ENCODE measurements at places on chromosomes 11 and 22. TPM values are rescaled to one million over a fixed set of nuclear protein-coding genes. Genes with fewer than 3 reads are reported as not detected.

GRCh38 chr11:31492320-31492913 lies 17.0 kb downstream of the IMMP1L start:
- DNase-seq = no peak

SLC35C1 gene
- total RNA-seq = 62.3 TPM

CST6 gene
- not detected for total RNA-seq

DNA sequence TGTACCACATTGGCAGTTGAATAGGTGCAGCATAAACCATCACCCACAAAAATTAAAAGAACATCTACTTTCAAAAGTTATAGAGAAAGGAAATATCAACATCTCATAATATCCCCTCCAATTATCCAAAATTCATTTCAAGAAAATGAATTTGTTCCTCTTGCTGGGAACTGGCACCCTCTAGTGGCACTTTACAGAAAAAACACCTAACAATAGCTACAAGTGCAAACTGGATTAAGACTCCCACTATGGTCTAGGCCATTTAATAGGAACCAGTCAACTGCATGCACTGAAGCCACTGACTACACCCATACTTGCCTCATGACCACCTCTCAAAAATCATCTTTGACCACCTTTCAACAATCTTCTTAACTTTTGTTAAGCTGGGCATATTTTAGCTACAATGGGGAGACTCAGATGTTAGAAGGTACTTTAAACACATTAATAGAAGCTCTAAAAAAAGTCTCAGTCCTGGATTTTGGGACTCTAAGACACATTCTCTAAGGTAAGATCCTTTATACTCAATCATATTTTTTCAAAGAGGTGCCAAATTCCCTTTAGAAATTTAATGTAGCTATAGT lies 17.3 kb downstream of the TRAF6 start:
- no peak for DNase-seq

DNA sequence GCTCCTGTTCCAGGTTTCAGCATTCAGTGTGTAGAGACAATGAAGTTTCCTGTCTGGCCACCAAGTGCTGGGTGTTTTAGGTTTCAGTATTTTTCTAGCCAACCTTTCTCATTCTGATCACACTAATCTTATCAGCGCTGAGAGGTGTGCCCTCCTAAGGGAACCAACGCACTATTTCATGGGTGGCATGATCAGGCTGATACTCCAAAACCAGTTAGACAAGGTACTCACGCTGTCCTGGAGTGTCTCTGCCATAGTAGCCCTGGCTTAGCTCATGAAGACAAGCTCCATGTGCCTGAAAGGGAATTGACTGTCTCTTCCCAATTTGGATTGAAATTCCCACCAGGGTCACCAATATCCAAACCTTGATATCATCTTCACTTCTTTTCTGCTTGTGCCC lies 8.0 kb upstream of the RAB38 start:
- no peak for DNase-seq

EFCAB6 gene
- 3.7 TPM for total RNA-seq

GRCh38 chr11:121577106-121577848 lies 124.5 kb upstream of the SORL1-AS1 start:
- no peak for DNase-seq

GRCh38 chr11:46118702-46119351 lies 2.4 kb downstream of the PHF21A start:
- DNase-seq = no peak

DNA sequence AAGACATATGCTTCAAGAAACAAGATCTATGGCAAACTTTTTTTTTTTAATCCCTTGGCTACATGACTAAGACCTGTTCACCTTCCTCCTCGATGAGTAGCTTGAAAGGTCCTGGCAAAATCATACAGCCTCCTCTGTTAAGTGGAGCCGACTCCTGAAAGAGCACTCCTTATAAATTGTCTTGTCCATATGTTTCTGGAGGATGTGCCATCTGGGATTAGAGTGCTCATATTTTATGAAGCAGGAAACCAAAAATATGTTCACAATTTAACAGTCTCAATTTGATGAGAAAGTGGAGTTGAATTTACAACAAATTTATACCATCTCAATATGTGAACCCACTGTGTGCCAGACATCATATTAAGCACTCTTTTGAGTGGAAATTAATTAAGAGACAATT lies 912.1 kb upstream of the FAT3 start:
- DNase-seq = no peak

DNA sequence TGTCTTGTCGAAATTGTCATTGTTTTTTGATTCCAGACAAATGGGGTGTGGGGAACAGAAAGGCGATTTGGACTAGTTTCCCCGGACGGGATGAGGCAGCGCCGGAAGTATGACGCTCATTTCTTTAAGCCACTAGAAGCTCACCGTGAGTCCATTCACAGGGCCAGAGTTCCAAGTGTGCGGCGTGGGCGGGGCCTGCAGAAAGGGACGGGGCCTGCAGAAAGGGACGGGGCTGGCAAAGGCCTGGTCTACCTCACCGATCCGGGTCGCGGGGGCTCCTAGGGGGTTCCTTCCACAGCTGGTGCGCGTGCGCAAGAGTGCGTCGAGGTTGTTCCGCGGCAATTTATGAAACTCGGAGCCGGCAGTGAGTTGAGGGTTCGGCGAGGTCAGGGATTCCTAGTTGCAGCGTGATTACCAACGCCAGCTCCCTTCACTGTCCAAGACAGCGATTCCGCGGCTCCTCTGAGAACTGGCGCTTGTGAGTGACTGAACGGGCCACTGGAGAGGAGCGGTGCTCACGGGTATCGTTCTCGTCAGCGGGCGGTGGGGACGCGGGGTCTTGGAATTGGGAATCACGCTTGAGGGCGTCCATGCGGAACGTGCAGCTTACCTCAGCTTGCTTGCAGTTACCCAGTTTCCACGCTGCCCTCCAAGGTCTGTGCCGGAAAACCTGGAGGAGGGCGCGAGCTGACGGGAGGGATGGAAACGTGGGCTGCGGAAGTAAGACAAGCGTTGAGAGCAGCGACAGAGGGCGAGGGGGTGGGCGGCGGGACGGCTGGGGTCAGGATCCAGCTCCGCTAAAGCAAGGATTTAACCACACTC lies at the start of gene ZNF215:
TSS of gene ZNF215 (plus strand) at position 219 of the 822 bp plus-strand sequence. CDS start 5,847 bp downstream, outside the sequence.
- peak; percentile 89 for DNase-seq

DNA sequence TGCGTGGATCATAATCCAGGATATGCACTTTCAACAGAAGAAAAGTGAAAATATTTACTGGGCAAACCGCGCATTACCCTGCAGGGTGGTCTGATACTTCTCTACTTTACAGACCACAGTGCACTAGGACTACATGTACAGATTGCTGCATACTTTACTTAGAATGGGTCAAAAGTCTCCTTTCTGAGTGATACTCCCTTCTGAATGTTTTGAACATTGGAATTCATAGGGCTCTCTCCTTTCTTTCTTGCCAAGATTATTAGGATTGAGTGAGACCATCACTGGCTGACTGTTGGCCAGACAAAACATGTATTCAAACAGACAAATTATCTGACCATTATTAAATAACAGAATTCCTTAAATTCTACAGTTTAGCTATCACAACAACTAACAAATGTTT lies 6.6 kb upstream of the FIBIN start:
- DNase-seq = no peak

DNA sequence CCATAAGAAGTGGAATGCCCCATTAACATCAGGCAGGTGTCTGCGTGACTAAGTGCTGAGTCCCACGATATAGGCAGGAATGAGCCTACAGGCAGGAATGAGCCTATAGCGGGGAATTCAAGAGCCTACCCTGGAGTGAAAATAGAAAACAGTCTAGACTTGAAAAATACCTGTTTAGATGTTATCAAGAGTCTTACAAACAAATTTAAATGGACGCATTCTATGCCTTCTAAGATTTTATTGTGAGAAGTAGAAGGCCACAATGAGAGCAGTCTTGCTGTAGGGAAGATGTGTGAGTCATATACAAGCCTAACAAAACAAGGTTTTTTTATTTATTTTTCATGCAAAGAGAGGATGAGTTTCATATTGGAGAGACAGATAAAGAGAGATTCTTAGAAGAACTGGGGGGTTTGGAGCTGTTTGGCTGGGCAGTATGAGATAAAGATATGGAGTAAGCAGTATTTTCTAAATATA lies 200.8 kb upstream of the ZC3H12C start:
- DNase-seq = no peak

- no peak for DNase-seq
Observed at GRCh38 chr11:6569706-6570105, 33.7 kb downstream of the RRP8 start.

DNA sequence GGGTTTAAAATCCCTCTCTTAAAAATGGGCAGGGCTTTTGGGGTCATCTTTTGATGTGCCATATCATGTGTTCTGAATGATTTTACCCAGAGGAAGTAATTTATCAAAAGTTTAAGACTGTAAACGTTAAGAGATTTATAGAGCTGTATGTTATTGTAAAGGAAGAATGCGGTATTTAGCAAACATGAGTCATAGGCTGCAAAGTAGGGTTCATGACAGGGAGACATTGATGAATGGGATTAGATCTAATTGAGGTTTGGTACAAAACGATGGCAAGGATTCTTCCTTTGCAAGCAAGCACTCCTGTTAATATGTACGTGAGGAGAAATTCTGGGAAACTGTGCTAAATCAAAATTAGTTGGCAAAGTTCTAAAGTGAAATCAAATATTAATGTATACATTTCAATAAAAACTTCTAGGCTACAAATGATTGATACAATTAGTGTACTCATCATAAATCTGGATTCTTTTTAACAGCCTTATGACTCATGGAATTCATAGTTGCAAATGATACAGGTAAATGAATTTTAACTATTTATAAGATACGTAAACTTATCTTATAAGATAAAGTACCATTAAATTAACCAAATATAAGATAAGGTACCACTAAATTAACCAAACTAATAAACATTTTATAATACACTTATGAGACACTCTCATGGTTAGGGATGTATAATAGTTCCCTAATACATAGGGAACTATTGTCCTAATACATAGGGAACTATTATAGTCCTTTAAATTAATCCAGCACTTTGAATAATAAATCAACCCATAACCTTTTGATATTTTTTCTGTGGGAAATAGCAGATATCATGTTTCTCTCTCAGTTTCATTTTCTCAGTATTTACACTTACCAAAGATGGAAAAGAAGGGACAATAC lies 58.4 kb downstream of the KIF18A start:
- DNase-seq = no peak

DNA sequence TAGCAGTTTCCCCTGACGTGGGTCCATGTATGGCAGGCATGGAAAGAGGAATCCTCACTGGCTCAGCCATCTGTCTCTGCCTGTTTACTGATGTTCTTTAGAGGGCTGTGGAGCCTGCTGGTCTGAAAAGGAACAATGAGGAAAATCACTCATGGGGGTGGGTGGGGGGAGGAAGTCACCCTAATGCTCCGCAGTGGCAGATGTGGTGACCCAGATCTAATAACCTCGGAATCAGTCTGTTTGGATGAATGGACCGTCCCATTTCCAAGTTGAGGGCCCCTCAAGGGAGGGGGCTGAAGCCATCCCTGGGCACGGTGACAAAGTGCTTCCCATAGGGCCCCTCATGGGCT lies 4.4 kb downstream of the BCR start:
- DNase-seq = no peak

SLC6A5 gene
- not detected for total RNA-seq

- DNase-seq = no peak
Observed at GRCh38 chr11:26322335-26323067, 9.4 kb upstream of the ANO3 start.

DNA sequence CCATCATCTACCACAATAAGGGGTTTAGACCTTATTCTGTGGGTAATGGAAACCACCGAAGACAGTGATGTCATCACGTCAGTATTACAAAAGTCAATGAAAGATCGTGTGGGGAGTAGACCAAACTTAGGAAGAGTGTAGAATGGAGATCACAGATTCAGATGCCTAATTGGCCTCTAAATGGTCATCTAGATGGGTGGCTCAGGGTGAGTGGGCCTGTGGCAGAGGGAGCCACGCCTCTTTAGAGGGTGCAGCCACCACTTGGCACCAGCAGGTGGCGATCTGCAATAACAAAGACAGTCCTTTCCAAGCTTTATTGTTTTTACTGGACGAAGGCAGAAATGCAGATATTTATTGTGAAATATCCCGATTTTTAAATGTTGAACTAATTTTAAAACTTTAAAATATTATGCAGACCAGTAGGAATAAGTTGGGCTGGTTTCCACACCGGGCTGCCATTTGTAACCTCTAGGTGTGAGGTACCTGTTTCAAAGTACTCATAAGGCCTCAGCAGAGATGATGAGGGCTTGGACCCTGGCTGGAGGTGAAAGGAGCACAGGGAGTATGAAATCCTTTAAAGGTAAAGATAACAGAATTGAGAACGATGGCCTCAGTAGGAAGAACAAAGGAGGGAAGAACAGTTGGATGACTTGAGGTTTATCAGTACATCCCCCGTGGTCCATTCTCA lies 222.0 kb downstream of the DBX1 start:
- peak; percentile 49 for DNase-seq

GRCh38 chr22:41862160-41862529 lies 29.2 kb downstream of the SREBF2 start:
- DNase-seq = no peak

MS4A4E gene
- total RNA-seq = 6.4 TPM

DNA sequence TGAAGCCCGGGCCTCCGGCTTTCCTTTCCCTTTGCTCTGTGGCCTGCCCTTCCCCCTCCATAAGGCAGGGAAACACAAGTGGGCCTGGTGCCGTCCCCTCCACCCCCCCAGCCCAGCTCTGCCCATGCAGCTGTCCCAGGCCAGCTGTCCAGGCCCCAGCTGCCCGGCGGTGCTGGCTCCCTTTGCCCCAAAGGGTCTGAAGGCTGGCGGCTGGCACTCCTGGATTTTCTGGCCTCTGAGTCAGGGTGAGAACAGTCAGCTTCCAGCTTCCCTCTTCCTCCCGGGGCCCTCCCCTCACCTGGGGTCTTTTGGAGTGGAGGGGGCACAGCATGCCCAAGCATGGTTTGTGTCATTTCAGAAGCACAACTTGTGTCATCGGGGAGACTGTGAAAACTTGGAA lies 27.8 kb downstream of the CD82 start:
- DNase-seq = no peak

DNA sequence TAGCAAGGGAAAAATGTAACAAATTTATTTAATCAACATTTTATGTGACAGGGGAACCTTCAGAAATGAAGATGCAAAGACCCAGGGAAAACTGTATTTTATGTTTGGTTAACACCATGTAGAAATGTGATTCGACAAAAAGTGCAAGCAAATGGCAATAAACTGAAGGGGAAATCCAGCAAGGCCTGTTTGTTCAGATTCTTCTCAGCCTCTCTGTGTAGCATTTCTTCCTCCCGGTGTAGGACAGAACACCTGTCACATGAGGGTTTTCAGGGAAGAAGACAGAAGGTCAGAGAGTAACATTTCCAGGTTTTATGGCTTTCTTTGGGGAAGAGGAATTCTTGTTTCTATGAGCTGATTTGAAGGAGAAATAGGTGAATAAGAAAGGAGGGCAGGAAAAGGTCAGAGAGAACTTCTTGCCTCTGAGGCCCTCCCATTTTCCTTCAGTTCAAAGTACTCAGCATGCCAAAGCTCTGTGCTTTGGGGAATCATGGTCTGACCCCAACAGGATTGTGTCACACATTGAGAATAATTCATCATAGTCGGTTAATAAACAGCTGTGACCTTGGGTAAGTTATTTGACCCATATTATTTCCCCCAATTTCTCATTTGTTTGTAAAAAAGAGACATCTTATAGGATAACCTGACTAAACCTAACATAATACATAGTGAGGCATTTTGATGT lies 45.5 kb upstream of the ME3 start:
- no peak for DNase-seq
